ENCODE measurements at places on chromosomes 4 and X.

DNA sequence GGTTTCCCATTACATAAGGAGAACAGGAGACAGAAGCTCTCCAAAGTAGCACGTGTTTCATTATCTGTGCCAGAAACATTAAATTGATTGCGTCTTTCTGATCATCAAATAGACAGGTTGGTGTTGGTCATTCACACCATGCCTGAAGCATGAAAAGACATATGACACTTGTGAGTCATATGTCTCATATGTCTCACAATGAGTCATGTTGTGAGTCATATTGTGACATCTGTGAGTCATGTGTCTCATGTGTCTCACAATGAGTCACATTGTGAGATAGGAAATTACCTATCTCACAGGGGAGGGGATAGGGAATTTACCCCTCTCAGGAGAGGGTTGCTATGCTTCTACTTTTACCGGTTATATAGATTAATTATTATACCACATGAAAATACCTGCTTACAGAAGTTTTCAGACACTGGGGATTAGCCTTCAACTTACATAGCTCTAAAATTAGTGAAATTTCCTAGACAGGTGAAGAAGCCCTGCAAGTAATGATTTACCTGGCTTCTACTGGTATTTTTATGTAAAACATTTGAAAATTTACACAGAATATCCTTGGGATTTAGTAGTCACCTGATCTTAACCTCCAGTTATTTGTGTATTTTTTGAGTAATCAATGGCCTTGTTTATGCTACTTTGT is 80.8 kb downstream of the NPFFR2 start:
- no peak for DNase-seq

GRCh38 chr4:116108606-116109005 is 976.8 kb downstream of the TRAM1L1 start:
- DNase-seq: no peak

- no peak for DNase-seq
Measured at GRCh38 chr4:164440199-164440598, 313.7 kb upstream of the SMIM31 start.

- no peak for DNase-seq
Measured at GRCh38 chr4:152259866-152260265, 276.0 kb downstream of the FBXW7 start.

- no peak for DNase-seq
Measured at GRCh38 chr4:93983140-93983539, 154.6 kb downstream of the ATOH1 start.

DNA sequence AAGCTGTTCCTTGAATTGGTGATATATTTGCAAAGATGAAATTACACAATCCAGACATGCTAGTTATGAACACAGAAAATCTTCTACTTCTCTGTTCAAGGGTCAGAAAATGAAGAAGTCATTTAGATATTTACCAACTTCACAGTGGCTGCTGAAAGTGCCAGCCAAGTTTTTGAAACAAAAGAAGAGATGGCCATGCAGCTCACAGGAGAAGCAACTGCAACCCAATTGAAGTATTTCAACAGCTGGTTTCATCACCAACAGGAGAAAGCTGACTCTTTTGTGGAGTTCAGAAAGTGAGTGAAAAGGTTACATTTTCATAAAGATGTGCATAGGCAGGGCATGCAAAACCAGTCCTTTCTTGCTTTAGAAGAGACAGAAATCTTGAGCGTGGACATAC is 70.1 kb upstream of the LSM6 start:
- no peak for DNase-seq

- no peak for DNase-seq
Measured at GRCh38 chr4:32321421-32321820, 1601.3 kb downstream of the PCDH7 start.

DNA sequence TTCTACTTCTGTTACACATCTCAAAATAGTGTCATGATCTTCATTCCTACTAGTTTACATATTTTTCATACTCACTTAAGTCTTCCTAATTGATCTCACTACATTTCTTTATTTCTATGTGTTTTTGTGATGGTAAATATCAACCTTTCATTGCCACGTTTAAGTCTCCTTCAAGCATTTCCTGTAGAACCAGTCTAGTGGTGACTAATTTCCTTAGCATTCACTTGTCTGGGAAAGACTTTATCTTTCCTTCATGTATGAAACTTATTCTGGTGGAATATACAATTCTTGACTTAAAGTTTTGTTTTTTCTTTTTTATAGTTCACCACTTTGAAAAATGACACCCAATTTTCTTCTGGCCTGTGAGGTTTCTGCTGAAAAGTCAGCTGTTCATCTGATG is 181.4 kb upstream of the NEIL3 start:
- no peak for DNase-seq

DNA sequence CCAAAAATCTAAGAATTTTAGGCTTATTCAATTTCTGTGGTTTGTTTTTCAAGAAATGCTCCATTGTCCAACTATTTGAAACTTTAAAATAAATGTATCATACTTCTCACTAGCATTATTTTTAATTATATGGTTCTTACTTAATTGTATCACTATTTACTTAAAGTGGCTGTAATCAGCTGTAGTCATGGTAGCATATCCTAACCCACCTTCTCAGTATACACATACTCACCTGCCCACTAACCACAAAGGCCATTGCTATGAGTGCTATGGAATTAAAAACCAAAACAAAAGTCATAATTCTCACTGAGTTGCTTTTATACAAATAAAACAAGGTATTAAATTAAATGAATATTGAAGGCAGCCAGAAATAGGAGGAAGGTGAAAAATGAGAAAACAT is 5.0 kb downstream of the FBXO8 start:
- DNase-seq: no peak

Measured in RWPE2 (cell line).